NCI-H146 (cell line): ENCODE measurements at places on chromosomes 7 and 10.

DNA sequence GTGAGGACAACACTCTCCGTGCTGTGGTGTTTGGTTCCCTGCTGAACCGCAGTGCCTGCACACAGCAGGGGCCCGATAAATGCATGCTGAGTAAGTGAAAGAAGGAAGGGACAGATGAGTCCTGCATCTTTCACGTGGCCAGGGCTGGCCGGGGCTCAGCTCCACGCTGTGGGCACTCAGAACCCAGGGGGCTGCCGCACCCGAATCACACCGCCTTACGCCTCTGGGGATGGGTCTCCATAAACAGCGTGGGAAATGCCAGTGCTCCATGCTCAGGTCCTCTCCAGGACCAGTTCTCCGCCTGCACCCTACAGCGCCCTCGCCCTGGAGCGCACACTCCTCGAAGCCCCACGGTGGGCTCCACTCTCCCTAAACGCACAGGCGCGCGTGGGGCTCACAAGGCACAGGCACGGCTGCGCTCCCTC, 38.1 kb downstream of the RASGEF1A start:
- DNase-seq: peak; percentile 71

DNA sequence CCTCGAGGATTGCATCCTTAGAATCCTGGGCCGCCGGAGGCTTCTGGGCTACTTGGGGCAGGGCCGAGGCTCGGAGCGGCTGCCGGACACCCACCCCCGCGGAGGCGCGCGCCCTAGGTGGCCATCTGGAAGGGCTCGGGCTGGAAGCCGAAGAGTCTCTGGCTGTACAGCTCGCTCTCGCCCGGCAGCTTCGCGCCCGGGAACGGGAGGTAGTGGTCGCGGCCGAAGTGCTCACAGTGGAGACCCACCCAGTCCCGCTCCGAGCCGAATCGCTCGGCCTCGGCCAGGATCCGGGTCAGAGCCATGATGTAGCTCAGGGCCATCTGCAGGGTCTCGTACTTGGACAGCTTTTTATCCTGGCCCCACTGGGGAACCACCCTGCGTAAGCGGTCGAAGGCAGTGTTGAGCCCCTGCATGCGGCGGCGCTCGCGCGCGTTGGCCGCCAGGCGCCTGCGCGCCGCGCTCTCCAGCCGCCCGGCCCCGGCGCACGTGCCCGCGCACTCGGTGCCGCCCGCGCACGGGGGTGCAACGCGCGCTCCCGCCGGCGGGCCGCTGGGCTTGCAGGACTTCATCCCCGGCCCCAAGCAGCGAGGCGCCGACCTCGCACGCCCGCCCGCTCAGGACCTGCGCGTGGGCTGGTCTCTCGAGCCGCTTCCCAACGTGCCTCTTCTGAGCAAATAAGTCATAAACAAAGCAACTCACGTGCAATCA, 652 bp downstream of the ATOH7 start:
- peak; percentile 73 for DNase-seq

- DNase-seq: no peak
Observed at GRCh38 chr7:105177026-105177425, 163.0 kb downstream of the KMT2E start.

- DNase-seq: no peak
Observed at GRCh38 chr10:89371079-89371478, 6.8 kb upstream of the IFIT1B start.

DNA sequence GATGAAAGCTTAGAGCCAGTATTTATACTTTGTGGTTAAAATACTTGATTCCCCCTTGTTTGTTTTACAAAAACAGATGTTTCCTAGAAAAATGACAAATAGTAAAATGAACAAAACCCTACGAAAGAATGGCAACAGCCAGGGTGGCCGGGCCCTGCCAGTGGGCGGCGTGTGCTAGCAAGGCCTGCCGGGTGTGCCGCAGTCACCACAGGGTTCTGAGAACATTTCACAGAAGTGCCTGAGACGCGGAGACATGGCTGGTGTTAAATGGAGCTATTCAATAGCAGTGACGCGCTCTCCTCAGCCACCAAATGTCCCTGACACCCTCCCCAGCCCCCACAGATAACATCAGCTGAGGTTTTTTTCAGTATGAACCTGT, 14.5 kb downstream of the GPR146 start:
- no peak for DNase-seq

DNA sequence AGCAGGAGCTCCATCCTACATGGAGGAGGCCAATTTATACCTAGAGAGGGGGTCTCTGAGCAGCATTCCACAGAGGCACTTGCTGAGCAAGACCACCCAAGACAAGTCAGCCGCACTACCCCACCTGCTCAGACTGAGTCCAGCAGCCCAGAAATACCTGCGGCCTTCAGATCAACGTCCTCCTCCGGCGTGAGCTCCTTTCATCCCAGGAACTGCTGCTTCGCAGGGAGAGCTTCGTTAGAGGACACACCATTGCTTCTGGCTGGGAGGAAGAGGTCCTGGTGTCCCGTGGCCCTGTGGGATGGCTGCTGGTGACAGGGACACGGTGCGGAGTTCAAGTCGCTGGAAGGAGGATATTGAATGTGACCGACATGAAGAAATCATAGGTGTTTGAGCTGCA, 216.9 kb upstream of the PPP2R2D start:
- no peak for DNase-seq

DNA sequence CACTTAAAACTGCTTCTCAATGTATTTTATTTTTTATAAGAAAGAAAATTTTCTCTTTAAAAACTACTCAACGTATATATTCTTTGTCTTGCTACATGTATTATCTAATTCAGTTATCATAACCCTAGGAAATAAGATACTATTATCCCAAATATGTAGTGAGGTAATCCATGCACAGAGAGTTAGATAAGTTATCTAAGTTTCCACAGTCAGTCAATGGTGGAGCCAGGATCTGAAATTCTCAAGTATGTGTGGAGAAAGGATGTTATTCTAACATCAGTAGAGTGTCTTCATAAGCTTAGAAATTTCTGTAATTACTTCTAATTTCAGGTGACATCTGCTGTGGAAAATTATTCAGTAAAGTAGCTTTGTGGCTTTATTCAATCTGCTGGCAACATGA, 239.9 kb downstream of the CSTF2T start:
- no peak for DNase-seq

DNA sequence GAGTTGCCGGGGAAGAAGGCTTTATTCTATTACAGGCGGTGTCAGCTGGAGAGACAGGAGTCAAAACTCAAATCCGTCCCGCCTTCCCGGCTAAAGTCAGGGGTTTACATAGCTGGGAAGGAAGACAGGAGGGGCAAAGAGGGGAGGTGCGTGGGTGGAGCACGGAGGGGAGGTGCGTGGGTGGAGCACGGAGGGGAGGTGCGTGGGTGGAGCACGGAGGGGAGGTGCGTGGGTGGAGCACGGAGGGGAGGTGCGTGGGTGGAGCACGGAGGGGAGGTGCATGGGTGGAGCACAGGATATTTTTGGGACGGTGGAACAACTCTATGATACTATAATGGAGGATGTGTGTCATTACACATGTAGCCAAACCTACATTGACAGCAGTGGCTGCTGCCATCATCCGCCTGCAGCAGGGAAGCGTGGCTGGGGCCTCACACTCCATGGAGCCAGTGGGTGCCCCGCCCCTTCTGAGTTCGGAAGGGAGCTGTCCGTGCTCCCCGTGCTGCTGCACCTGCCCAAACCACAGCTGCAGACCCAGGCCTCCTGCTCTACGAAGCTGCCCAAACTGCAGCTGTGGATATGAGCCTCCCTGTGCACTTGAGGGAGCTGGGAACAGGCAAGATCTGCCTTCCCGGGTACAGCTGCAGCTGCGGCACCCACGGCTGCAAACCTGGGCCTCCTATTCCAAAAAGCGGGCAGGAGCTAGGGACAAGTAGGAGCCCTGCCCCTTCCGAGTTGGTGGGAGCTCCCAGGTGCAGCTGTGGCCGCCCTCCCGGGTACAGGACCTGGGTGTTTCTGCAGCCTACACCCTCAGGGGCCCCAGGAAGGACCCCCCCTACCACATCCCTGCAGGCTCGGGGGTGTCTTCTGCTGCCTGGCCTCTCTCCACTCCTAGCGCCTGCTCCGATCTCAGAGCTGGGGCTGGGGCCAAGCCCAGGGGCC, 119.4 kb downstream of the DYNC2I1 start:
- DNase-seq: peak; percentile 84

DNA sequence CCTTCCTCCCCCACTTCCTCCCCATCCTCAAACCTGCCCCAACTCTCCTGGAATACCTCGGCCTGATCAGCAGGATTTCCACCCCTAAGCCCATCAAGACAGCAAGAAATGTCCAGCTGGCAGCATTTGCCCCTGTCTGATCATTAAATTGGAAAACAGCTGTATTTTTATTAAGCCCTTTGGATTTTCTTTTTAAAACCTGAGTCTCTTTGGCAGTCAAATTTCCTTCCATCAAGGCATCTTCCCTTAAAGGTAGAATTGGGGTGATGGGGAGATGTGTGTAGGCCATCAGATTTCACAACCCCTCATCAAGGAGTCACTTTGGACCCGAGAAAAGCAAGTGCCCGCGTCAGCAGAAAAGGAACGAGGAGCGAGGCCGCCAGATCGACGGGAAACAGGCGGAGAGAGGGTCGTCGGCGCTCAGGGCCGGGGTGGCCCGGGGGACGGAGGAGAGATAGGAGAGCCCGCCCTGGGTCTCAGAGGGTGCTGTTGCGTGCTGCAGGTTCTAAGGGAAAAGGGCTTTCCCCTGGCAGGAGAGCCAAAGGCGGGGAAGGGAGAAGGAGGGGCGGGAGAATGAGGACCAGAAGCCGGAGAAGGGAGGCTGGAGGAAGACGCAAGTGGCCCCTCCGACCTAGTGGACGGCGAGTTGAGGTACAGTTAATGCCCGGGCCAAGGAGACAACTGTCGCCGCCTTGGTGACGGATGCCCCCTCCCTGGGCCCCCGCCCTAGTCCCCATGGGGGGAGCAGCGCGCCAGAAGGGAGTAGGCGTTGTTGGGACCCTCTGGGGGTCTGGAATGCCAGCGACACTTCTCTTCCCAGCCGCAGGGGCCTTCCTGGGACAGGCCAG, 11.5 kb upstream of the GATA3 start:
- DNase-seq: no peak

- DNase-seq: no peak
Observed at GRCh38 chr10:132632091-132632561, 94.5 kb downstream of the INPP5A start.

DNA sequence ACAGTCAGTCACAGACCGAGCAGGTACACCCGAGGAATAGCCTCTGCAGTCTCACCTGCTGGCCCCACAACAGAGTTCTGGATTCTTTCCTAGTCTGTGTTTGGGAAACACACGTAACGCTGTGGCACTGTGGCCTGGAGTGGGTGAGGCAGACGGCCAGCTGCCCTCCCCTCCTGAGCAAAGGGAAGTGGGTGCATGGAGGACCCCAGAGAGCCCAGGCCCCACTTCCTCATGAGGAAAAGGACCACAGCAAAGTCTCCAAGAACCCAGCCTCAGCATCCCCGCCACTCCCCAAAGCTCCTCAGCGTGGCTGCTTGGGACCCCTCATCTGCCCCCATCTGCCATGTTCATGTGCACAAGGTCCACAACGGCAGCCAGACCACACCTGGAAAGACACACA, 530.2 kb downstream of the PTPRN2 start:
- no peak for DNase-seq

GRCh38 chr7:27165089-27165995, at the start of gene HOXA9:
Gene HOXA9, minus strand, starts transcription at chr7:27165537. Its CDS starts 80 bp downstream, at chr7:27165457.
- DNase-seq: no peak

- no peak for DNase-seq
Observed at GRCh38 chr7:51123322-51124019, 193.1 kb downstream of the COBL start.

- no peak for DNase-seq
Observed at GRCh38 chr7:11458736-11459483, 373.1 kb downstream of the THSD7A start.

DNA sequence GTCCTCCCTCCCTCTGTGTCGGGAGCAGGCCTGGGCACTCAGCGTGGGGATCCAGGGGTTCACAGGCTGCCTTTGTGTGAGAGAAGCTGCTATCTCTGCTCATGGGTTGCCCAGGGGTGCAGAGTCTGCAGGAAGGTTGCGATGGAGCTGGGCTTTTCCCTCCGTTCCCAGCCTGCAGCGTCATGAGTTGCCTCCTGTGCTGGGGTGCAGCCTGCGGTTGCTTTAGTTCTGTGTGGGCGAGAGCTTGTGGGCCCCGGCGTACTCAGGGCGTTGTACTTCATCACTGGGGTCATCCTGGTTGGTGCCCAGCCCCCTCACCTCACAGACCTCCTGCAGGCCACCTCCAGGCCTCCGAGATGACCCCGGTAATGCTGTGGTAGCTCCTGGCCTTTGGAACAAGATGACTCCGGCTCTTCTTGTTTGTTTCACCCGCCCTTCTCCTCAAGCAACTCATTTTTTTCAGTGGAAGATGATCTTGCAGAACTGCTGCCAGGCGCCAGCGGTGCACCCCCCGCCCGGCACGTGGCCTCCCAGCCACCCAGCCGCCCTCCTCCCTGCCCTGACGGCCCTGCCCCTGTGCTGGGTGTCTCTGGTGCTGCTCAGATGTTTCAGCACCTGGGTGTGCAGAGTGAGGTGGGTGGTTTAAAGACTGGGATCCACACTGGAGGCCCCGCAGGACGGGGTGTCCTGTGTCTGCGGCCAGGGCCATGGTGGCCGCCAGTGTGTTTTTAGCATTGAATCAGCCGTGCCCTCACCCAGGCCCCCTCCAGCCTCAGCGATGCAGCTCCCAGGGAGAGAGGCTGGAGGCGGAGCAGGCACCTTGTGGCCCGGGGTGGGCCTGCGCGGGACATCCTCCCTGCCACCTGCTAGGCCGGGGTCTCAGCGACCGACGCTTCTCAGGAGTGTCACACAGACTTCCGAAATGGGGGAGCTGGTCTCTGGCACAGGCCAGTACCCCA, 7.2 kb downstream of the AP5Z1 start:
- DNase-seq: no peak

DNA sequence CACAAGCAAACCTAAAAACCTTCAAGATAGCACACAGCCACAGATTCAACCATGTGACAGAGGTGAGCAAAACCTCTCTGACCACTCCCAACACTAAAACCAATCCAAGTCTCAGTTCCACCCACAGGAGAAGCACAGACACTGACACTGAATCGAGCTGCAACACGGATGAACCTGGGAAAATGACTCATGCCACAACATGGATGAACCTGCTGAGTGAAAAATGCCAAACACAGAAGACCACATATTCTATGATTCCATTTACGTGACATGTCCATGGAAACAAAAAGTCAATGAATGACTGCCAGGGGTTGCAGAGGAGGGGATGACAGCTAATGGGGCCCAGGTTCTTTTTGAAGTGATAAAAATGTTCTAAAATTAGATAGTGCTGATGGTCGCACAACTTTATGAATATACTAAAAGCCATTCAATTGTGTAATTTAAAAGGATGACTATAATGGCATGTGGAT, 22.0 kb downstream of the CYTH3 start:
- no peak for DNase-seq

DNA sequence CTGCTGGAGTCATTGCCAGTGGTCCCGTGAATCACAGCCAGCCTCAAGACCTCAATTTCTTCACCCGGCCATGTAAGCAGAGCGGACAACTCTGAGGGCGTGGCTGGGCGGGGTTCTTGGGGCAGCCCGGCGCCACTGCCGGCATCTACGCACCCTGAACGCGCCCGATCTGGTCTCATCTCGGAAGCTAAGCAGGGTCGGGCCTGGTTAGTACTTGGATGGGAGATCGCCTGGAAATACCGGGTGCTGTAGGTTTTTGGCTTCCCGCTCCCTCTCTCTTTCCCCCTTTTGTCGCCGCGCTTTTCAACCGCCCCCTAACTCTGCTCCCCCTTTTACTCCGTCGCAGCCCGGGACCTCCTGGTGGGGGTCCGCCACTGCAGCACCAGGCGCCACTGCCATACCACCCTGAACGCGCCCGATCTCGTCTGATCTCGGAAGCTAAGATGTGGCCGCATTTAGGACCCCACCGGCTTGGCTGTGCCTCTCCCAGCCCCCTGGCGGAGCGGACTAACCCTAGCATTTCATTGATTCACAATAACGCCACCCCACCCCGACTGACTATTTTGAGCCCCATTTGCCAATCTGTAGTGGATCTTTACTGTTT, 25.3 kb downstream of the GARIN1A start:
- DNase-seq: no peak
